Uterus (tissue), 4 donors: ENCODE measurements at places on chromosomes 13 and 19. TPM values are rescaled to one million over a fixed set of nuclear protein-coding genes. Genes with fewer than 3 reads are reported as not detected.

DNA sequence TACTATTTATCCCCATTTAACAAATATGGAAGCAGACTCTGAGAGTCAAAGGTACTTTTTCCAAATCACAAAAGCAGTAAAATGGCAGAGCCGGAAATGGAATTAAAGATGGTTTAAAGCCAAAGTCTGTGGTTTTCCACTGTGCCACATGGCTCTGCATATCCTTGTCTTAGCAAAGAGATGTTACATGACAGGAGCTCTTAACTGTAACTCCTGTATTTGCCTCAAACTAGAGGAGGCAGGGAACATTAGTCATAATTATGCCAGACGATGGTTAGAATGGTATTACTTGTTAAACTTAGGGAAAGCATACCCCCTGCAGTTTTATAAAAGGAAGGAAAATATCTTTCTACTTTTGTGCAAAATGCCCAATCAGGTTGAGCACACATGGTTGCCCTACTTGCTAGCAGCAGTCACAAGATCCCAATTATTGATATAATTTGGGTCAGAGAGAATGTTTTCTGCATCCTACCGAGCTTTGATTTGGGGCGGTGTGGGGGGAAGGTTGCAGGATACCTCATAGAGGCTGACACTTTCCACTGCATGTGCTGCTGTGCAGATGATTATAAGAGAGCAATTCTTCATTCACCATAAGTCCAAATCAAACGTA, 42.0 kb upstream of the MAB21L1 start:
- DNase-seq: no peak
- H3K4me1 ChIP-seq: no peaks in the 10 kb centered on the region
- H3K27ac ChIP-seq: no peak overlapping the region
- H3K36me3 ChIP-seq: no peaks in the 10 kb centered on the region

- H3K36me3 ChIP-seq: no peaks in the 10 kb centered on the region
- peak overlapping the region; percentile 97 for H3K27ac ChIP-seq
- peak overlapping the region; percentile 51 for H3K4me3 ChIP-seq
- DNase-seq: no peak
These were observed 1.6 kb downstream of the CA11 start for GRCh38 chr19:48644355-48644754.

- no peaks in the 10 kb centered on the region for H3K27me3 ChIP-seq
- no peaks in the 10 kb centered on the region for H3K36me3 ChIP-seq
- no peaks in the 10 kb centered on the region for H3K4me1 ChIP-seq
- no peak for DNase-seq
These were observed 14.7 kb downstream of the NOVA2 start for GRCh38 chr19:45958769-45959516.

GRCh38 chr13:49097374-49097773, 121.7 kb downstream of the FNDC3A start:
- no peaks in the 10 kb centered on the region for H3K27me3 ChIP-seq
- H3K27ac ChIP-seq: peak overlapping the region; percentile 88
- H3K4me3 ChIP-seq: no peak overlapping the region
- peaks cover 13% of the 10 kb centered on the region for H3K4me1 ChIP-seq

DNA sequence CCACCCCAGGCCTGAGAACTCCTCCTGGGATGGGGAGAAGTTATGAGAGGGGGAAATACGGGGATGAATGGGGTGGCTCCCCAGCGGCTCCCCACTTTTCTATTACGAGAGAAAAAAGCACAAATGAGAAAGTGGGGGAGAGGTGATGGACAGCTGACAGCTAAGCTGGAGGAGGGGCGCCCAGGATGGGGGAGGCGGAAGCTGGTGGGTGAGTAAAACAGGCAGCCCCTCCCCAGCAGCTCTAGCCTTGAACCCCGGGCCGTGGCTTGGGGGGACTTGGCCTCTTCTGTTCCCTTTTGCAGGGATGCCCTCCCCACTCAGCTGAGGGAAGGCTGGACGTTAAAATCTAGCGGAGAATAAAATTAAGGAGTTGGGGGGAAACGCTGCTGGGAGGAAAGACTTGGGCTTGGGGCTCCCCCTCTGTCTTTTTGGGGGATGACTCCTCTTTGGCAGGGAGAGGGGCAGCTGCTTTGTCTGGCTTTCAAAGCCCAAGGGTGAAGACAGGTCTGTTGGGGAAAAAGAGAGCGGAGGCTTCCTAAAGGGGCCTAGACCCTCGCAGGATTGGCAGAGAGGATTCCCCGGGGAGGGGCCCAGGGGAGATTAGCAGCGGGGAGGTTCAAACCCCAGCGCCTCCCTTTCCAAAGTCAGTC, 1.4 kb upstream of the SAMD1 start:
- no peaks in the 10 kb centered on the region for H3K36me3 ChIP-seq
- DNase-seq: no peak
- H3K4me3 ChIP-seq: peak overlapping the region; percentile 50
- H3K4me1 ChIP-seq: no peaks in the 10 kb centered on the region

DNA sequence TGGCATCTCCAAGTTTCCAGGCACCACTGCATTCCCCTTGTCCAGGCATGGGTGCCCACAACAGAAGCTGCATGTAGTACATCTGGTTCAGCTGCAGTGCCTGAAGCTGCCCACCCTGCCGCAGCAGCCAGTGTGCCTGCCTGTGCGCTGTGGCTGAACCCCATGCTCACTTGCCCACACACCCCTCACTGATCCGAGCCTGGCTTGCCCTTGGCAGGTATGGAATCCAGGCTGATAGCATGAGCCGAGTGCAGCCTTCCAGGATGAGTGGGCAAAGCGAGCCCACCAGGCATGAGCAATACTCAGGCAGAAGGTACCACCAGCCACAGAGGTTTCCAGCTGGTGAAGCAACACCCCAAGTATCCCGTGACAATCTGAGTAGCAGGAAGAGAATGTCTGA, 280.3 kb upstream of the KLF12 start:
- no peaks in the 10 kb centered on the region for H3K4me1 ChIP-seq
- H3K27me3 ChIP-seq: no peaks in the 10 kb centered on the region
- H3K36me3 ChIP-seq: no peaks in the 10 kb centered on the region
- no peak overlapping the region for H3K4me3 ChIP-seq
- H3K27ac ChIP-seq: no peak overlapping the region
- DNase-seq: no peak

DNA sequence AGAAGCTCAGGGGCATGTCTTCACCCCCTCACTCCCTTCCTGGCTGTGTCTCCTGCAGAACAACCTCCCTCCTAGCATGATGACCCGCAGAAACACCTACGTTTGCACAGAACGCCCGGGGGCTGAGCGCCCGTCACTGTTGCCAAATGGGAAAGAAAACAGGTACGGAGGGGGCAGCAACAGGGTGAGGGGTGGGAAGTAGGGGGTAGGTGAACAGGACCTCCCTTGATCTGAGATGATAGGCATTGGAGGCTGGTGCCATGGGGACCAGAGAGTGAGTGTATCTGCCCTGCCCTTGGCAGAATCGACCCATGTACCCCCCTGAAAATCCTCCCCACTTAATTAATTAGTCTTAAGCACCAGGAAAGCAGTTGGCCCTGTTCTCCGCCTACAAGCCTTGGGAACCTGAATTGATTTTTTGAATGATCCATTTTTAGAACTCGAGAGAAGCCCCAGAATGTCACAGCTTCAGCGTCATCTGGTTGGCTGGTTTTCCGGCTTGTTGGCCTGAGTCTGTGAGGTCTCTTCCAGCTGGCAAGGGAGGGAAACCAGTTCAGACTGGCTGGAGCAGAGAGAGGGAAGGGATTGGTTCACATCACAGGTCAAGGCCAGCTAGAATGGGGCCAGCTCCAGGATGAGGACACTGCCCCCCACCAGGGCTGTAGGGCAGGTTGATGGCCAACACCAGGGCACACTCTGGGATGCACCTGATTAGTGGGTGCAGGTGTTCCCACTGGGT, 28.2 kb downstream of the CKM start:
- no peak overlapping the region for H3K4me3 ChIP-seq
- no peaks in the 10 kb centered on the region for H3K4me1 ChIP-seq
- H3K27me3 ChIP-seq: no peaks in the 10 kb centered on the region
- H3K27ac ChIP-seq: no peak overlapping the region
- no peaks in the 10 kb centered on the region for H3K36me3 ChIP-seq

DNA sequence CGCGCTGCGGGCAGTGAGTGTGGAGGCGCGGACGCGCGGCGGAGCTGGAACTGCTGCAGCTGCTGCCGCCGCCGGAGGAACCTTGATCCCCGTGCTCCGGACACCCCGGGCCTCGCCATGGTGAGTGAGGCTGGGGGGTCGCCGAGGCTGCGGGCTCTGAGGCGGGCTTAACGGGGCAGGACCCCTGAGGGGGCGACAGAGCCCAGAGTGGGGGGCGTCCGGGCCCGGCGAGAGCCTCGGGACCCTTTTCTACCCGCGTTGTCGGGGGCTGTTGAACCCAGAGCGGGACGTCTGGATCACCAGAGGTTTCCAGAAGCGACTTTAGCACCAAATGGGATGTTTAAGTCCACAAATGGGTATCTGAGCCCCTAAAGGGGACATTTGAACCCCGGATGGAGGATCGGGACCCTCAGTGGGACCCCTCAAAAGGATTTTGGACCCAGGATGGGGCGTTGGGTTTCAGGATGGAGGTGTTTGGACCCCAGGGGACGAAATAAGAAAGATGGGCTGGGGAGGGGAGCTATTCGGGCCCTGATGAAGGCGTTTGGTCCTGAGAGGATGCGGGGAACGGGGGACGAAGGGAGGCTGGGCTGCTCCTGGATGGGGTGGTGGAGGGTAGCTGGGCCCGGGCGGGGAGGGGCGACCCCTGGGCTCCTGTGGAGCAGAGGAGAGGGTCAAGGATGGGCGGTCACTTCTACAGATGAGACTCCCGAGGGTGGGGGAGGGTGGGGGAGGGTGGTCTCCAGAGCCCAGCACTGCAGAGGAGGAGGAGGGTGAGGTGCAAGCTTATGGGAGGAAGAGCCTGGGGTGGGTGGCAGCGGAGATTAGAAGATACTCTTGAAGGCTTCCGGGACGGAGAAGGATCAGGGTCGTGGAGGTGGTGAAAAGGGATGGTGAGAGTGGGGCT, at the start of gene CALM3:
Gene CALM3 (plus strand): TSS at position 13 of the 907 bp plus-strand sequence. CDS start 105 bp downstream, at position 118.
- H3K27ac ChIP-seq: peak within 1 kb of the TSS; percentile 97
- H3K4me1 ChIP-seq: no peaks in the 10 kb centered on the region
- no peaks in the 10 kb centered on the region for H3K27me3 ChIP-seq
- no peak for DNase-seq
- peak within 1 kb of the TSS; percentile 84 for H3K4me3 ChIP-seq

The TNNI3 gene
- 0.55 TPM for total RNA-seq

The KL gene
- total RNA-seq: 3.6 TPM

The RASL11A gene
- 36.1 TPM for total RNA-seq

The UGGT2 gene
- total RNA-seq: 33.5 TPM
